Stimulated activated CD4-positive, alpha-beta T cell treated with anti-CD3 and anti-CD28 coated beads, Interleukin-2, amount 100 ng/mL, for 48 hours (primary cell): ENCODE measurements at places on chromosomes 3 and 15.

DNA sequence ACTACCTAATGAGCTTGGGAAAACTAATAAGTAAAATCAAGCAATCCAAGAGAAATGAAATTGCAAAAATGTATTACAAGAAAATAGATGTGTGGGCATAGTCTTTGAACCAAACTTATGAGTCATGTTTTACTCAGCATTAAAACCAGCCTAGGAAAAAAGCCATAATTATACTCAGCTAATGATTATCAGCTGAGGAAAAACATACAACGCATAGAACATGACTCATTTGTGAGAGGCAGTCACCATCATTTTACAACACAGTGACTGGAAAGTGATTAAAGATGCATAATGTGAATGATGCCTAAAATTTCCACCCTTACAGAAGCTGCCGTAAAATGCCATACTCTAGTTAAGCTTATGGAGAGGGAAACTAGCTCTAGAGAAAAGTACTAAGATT lies 238.0 kb upstream of the EOMES start:
- DNase-seq, result no peak

- DNase-seq, result peak; percentile 29
Observed at GRCh38 chr15:66923438-66923881, 141.9 kb upstream of the SMAD3 start.

DNA sequence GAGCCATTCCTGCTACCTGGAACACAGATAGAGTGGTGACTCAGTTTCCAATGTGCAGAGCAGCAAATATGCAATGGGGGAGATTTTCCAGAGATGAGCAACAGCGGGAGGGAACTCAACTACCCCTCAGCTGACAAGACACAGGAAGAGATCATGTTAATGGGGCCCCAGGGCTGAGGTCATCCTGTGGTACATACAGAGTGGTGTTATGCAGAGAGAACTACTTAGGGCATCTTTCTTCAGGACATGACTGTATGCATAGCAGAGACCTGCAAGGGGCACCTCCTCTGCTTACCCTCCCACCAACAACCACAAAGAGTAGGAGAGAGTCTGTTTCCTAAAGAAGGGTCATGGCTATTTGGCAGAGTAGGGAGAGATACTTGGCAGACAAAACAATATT lies 6.8 kb upstream of the TBC1D5 start:
- DNase-seq, result no peak

GRCh38 chr15:89656116-89656815 lies 999 bp upstream of the KIF7 start:
- no peak for DNase-seq

- no peak for DNase-seq
Observed at GRCh38 chr3:129358772-129359371, 69.6 kb downstream of the EFCAB12 start.

DNA sequence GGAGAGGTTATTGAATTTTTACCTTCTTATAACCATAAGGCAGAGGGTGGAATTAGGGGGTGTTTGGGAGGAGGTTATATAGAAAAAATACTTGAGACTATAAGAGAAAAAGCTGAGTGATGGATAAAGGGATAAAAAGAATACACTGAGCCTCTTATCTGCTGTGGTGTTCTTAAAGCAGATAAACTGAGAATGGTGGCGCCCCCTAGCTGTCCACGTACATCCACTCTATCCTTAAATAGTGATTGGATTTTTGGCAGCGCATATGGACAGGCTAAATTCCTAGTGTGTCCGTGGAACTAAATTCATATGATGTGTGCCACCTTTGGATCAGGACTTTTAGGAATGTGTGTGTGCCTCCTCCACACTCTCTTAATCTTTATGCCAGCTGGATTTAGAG lies 121.1 kb downstream of the OXSM start:
- peak; percentile 47 for DNase-seq

DNA sequence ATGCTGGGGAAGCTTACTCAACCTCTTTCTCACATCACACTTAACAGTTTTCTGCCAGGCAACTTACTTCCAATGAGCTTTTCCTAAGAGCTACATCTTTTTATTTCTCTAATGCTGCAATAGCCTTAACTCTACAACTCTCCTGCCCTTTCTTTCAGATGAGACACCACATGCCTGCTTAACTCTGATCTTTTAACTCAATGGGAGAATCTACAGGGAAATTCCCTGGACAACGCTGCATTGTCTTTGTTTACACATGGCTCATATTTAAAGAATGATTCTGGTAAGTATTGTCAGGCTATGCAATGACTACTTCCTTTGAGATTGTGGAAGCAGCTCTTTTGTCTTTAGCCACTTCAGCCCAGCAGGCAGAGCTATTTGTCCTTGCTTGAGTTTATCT lies 353.1 kb upstream of the BCHE start:
- no peak for DNase-seq

DNA sequence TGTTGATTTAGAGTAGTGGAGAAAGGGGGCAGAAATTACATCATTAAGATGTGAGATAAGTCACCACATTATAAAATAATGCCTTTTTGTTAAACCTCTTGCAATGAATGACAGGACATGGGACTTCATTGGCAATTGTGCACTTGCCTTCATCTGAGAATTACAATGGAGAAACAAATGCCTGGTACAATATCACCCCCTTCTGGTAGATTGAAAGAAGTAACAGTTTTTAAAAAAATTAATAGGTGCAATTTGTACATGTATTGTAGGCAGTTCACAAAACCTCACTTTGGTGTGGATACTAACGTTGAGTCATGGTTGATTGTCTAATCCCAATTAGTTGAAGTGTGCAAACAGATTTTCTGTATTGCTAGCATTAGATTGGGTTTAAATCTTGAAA lies 4.6 kb upstream of the P2RY14 start:
- no peak for DNase-seq

DNA sequence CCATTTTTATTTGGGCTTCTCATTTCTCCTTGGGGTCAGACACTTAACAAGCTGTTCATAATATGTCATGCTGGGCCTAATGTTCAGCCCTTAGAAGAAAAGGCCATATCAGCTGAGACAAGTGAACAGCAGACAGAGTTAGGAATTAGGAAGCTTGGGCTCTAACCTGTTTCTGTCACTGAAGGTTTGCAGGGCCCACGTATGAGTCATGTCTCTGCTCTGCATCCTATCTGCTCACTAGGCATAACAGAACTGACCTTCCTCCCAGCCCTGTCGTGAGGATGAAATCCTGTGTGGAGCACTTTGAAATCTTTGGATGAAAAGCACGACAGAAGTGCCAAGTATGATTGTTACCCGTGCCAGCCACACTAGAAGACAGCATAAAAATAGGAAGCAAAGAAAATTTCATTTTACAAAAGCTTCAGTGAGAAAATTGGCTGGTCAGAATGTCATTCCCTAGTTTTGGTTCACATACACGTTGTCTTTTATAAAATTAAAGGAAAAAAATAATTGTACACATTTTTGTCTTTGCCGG lies 26.5 kb upstream of the CD47 start:
- DNase-seq, result no peak

- DNase-seq, result no peak
Observed at GRCh38 chr3:64888840-64889392, 201.1 kb upstream of the ADAMTS9 start.

GRCh38 chr3:123739754-123740153 lies 144.4 kb downstream of the MYLK start:
- no peak for DNase-seq

GRCh38 chr15:38720893-38721567 lies 156.4 kb upstream of the RASGRP1 start:
- no peak for DNase-seq

DNA sequence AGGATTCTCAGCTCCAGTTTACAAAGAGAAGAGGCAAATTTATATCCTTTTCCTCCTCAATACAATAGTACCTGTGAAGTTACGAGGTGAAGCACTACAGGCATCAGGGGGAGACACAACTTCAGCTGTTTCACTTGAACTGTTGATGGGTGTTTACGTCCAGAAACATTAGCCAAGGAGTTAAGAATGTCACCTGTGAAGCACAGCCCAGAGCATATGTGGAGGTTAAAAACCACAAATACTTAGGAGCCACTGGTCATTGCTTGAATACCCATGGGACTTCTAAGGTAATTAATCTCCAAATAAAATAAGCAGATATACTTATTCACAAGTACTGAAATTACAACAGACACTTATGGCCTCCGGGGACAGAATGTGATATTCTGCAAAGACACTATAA lies 246.5 kb downstream of the ULK4 start:
- DNase-seq, result no peak

GRCh38 chr3:175149675-175150074 lies 290.5 kb downstream of the NAALADL2 start:
- no peak for DNase-seq

DNA sequence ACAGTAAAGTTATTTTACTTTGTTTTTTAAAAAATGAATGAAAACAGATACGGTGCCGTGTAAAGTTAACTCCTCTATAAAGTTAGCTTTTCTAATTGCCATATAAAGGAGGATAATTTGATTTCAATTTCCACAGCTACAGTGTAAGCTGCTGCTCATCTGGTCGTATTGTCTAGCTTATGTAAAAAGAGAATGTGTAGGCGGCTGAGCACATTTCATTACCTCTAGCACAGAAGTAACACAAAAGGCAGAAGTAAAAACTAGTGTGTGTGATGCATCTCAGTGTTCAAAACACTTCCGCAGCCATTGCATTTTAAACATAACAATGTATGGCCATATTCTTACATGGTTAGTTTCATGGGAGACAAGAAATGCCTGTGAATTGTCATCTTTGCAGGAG lies 105.0 kb upstream of the P2RY1 start:
- DNase-seq, result no peak

GRCh38 chr15:99704444-99704838 lies 28.8 kb downstream of the LYSMD4 start:
- DNase-seq, result no peak

GRCh38 chr15:34900748-34901147 lies 68.8 kb downstream of the AQR start:
- DNase-seq, result no peak

- DNase-seq, result no peak
Observed at GRCh38 chr3:124885466-124886167, 1.5 kb downstream of the ITGB5 start.

GRCh38 chr15:59137566-59137965 lies 32.6 kb downstream of the CCNB2 start:
- DNase-seq, result no peak

- DNase-seq, result no peak
Observed at GRCh38 chr15:66899555-66900350, 165.6 kb upstream of the SMAD3 start.

DNA sequence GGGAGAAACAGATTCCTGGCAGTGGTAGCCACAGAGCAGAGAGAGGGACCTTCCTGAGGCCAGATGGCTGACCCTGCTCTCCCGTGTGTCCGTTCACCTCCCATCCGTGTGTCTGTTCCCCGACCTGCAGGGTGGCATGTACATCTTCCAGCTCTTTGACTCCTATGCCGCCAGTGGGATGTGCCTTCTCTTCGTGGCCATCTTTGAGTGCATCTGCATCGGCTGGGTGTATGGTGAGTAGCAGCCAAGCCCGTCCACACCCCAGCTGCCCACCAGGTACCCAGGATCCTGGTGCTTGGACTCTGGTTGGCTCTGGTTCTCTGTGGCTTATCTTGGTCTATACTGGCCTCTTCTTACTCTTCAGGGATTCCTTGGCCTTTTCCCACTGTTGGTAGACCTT lies 59.5 kb upstream of the SLC6A1 start:
- no peak for DNase-seq

- no peak for DNase-seq
Observed at GRCh38 chr15:80904998-80905397, 84.6 kb downstream of the MESD start.

GRCh38 chr3:22101811-22102210 lies 350.8 kb upstream of the ZNF385D start:
- no peak for DNase-seq

GRCh38 chr15:52112203-52112750 lies 298 bp downstream of the BCL2L10 start:
- peak; percentile 31 for DNase-seq

DNA sequence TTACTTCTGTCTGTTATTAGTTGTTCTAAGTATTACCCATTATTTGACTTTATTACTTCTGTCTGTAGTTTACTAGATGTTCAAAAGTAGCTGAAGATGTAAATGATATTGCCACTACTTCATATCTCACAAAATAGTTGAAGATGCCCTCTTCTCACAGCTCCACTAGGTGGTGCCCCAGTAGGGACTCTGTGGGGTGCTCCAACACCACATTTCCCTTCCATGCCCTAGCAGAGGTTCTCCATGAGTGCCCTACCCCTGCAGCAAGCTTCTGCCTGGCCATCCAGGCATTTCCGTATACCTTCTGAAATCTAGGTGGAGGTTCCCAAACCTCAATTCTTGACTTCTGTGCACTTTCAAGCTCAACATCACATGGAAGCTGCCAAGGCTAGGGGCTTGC lies 80.8 kb downstream of the KCNH8 start:
- DNase-seq, result no peak

DNA sequence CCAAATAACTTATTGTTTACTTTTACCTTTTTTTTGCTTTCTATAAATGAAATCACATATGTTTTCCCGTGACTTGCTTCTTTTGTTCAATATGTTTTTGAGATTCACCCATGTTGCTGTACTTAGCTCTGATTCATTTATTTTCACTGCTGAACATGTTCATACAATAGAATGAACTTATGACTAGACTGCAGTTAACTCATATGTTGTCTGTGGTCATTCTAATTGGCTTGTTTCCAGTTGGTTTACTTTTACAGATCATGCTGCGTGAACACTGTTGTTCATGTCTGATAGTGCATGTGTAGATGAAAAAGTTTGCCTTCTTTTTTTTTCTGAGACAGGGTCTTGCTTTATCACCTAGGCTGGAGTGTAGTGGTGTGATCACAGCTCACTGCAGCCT lies 31.6 kb upstream of the SV2B start:
- no peak for DNase-seq

GRCh38 chr15:66955001-66955516 lies 110.3 kb upstream of the SMAD3 start:
- no peak for DNase-seq

DNA sequence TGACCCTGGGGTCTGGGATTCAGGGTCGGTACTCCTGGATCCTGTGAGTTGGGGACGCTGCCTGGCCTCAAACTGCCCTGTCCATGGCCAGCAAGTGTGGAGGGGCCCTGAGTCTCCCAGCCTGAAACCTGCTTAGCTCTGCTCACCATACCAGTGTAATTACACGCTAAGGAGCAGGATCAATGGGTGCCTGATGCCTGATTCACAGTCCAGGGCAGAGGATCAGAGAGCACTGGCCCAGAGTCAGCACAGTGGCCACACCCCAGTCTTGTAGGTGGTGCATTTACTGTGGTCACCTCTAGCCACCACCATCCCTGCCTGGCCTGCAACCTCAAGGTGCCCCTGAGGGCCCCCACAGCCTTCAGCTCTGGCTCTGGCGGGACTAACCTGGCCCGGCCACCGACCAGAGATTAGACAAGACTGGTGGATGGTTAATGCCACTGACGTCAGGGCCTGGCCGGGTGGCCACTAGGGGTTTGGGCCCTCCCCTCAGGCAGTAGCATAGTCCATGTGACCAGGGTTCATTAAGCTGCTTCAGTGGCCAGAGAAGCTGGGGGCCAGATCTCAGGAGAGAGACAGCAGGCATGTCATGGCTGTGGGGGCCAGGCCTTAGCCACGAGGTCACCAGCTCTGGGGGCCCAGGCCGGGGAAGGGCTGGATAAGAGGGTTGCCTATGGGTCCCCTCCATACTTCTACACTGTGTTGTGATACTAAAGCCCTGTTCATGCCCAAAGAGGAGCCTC lies 3.3 kb upstream of the SLC38A3 start:
- DNase-seq, result no peak

- DNase-seq, result no peak
Observed at GRCh38 chr3:674116-674515, 418.7 kb upstream of the CNTN6 start.
